ENCODE measurements at places on chromosomes 3 and 15. TPM values are rescaled to one million over a fixed set of nuclear protein-coding genes. Genes with fewer than 3 reads are reported as not detected.
A peak's percentile ranks its signal among the peaks of the same experiment; 100 is the strongest.

DUOX1 gene
- 0.32 TPM for total RNA-seq

PLA2G4D gene
- not detected for total RNA-seq

DNA sequence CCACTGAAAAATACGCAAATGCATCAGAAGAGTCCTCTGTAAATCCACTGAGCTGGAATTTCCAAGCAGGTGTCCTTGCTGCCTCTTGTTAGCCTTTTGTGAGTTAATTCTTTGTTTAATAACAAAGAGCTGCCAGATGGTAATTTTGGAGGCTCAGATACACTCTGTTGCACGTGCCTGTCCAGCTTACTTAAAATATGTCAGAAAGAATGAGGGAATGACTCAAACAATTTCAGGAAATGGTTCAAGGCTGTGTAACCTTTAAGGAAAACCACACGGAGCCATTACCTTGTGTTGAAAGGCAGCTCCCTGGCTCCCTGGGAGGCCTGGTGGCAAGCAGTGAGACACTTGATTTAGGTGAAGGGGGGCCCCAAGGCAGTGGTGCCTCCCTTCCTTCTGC, 302.2 kb upstream of the CTDSPL start:
- H3K27ac ChIP-seq = no peak overlapping the region
- peak; percentile 44 for DNase-seq
- H3K27me3 ChIP-seq = no peaks in the 10 kb centered on the region
- no peaks in the 10 kb centered on the region for H3K36me3 ChIP-seq

DNA sequence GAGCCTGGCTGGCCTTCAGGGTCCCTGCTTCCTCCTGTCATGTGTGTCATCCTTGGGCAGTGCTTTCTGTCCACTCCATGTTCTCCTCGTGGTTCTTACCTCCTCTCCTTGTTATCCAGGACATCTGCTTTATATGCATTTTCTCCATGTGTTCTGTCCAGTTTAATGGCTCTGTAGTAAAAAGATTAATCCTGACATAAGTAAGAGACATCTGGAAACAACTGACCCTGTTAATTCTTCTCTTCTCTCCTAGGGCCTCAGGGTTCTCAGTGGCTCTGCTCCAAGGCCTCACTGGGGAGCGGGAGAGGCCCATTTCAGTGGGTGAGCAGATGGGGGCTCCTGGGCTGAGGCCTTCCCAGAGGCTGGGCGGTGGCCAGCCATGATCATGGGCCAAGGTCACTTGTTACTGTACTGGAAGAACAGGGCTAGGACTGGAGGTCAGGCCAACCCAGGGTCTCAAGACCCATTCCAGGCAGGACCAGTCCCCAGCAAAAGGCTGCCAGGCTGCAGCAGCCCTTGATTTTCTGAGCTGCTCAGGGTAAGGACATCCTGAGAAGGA, 20.2 kb upstream of the CDCP1 start:
- H3K4me3 ChIP-seq = no peak overlapping the region
- peaks cover 31% of the 10 kb centered on the region for H3K4me1 ChIP-seq
- no peaks in the 10 kb centered on the region for H3K27me3 ChIP-seq
- peak overlapping the region; percentile 94 for H3K27ac ChIP-seq
- no peak for DNase-seq

DNA sequence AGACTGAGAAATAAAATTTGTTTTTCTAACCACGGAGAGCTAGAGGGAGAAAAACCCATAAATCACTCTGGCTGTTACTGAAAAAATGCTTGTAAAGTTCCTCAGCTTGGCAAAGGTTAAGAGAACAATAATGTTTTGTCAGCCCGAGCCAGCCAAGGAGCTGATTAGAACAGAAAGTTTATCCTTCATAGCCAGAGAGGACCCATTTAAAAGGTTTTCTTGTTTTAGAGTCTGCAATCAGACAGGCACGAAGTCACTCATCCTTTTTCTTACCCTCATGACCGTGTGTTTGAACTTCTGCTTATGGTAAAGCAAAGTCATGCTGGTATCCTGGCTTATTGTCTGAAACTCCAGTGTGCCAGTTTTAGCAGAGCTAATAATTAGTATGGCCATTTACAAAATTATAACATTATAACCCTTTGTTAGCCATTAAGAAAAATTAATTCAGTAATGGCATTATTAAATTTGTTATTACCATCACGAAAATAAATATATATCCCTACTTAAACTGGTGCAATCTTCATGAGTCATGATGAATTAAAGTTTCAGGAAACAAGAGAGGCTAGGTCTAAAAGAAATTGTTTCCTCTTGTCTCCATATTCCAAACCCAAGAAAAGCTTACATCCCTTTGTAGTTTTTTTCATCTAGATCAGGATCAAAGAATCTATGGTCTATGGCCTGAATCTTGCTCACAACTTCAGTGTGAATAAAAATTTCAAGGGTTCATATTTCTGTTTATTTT, 13.5 kb upstream of the STXBP5L start:
- H3K4me3 ChIP-seq = no peak overlapping the region
- no peaks in the 10 kb centered on the region for H3K27me3 ChIP-seq
- no peaks in the 10 kb centered on the region for H3K36me3 ChIP-seq
